ENCODE measurements at places on chromosomes 3 and 15.

GRCh38 chr15:100437261-100437660 lies 91.5 kb downstream of the CERS3 start:
- DNase-seq = no peak

DNA sequence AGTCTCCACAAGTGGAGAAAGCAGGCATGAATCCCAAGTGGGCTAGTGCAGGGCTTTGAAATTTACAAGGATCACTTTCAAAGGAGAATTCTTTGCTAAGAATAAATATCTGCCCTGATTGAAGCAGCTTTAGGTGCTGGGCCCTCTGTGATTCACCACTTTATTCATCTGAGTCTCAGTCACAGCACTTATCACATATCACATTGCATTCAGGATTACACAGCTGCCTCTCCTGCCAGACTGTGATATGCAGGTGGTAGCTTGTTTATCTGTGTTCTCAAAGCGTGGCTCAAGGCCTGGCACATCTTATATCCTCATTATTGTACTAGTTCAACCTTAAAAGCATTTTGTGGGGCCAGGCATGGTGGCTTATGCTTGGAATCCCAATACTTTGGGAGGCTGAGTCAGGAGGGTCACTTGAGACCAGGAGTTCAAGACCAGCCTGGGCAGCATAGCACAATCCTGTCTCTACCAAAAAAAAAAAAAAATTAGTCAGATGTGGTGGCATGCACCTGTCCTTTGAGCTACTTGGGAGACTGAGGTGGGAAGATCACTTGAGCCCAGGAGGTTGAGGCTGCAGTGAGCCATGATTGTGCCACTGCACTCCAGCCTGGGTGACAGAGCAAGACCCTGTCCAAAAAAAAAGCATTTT lies 156.9 kb upstream of the EIF1B start:
- no peak for DNase-seq

DNA sequence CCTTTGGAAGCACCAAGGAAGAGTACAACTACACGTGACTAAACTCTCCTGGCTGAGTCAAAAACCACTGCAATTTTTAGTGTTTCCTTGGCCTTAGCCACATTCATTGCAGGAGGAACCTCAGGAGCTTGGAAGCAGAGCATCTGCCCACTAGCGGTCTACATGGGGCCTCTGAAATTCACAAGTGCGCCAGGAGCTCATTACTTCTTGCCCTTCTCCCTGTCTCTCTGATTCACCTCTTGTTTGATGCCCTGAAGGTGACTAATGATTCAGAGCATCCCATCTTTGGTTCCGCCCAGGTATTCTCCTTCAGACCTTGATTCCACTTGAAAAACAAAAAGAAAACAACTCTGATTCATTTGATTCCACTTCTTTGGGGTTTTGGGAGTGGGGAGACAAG lies 201.1 kb upstream of the LPP start:
- no peak for DNase-seq

DNA sequence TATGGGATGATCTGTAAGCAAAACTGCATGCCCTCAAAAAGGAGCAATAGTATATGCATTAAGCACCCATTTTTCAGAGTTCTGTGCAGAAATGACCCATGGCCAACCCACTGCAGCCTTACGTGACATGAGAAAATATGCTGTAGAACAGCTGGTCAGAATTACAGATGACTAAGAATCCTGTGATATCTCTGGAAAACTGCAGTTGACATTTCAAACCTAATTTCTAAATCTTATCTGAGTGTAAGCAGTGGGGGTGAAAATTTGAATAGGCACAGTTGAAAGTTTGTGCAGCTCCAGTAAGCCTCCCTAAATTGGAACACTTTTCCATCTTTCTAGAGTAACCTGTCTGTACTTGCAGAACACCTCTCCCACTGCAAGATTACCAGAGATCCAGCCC lies 28.7 kb upstream of the COL6A6 start:
- DNase-seq = no peak

- DNase-seq = peak; percentile 90
These were observed 9.9 kb downstream of the DISP2 start for GRCh38 chr15:40367686-40368611.

- DNase-seq = no peak
These were observed 589.4 kb downstream of the NLGN1 start for GRCh38 chr3:173986861-173987410.

DNA sequence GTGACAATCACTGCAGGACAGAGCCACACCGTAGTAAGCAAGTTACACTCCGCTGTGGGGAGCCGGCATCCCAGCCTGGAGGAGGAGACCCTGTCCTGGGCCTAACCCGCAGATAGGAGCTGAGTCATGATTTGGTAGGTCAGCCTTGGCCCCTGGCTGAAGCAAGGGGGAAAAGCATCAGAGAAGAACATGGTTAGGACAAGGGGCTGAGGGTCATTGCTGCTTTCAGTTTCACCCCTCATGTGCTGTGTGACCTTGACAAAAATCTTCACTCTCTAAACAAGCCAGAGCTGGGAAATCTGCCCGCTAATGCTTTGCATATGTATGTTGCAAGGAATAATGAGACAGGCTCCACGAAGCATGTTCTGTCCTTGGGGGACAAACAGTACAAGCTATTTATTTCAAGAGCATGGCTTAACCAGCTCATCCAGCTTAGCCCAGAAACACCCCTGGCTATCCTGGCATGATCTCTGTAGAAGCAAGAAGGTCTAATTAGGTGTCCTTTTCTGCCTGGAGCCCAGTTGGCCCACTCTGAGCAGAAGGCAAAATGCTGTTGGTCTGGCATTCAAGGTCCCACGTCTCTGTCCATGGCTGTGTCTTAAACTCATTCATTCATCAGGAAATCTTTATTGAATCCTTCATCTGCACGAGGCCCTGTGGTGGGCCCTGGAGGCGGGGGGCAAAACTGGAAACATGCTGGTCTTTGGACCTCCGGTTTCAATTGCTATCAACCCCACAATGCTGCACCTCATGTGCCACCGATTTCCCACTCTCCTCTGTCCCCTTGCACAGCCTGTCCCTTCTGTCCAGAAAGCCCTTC lies 221.3 kb upstream of the LYSMD4 start:
- DNase-seq = no peak

- no peak for DNase-seq
These were observed 14.0 kb upstream of the CHD2 start for GRCh38 chr15:92886042-92886537.

DNA sequence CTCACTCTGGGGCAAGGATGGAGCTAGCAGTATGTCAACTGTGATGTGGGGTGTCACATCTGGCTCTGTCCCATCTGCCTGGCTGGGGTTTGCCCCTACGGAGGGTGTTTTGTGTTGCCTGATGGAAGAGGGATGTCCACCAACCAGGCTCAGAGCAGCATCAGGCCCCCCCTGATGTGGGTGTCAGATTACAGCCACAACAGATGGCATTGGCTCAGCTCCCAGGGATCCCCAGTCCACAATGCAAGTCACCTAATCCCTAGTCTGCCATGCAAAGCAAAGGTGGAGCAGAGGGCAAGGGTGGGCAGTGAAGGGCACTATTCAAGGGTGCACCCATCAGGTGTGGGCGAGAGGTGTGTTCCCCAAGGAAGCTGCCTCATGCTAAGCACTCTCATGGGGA lies 48.9 kb upstream of the AMOTL2 start:
- no peak for DNase-seq

DNA sequence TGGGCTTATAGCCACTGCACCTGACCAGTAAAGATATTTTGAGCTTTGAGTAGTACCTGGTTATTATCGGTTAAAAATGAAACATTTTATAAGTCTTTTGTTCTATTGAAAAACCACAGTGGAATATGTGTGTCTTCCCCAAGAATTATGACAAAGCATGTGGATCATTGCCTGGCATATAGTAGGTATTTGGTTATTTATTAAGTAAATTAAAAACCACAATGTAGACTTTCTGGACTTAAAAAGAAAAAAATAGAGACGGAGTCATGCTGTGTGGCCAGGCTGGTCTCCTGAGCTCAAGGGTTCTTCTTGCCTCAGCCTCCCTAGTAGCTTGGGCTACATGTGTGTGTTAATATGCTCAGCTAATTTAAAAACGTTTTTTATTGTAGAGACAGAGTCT lies 43.5 kb downstream of the UBE2E2 start:
- DNase-seq = no peak

Measured in stimulated activated CD4-positive, alpha-beta T cell treated with anti-CD3 and anti-CD28 coated beads, Interleukin-15, amount 100 ng/mL, for 24 hours (primary cell).